Activated CD4-positive, CD25-positive, alpha-beta regulatory T cell (primary cell): ENCODE measurements at places on chromosomes 5 and 9.

DNA sequence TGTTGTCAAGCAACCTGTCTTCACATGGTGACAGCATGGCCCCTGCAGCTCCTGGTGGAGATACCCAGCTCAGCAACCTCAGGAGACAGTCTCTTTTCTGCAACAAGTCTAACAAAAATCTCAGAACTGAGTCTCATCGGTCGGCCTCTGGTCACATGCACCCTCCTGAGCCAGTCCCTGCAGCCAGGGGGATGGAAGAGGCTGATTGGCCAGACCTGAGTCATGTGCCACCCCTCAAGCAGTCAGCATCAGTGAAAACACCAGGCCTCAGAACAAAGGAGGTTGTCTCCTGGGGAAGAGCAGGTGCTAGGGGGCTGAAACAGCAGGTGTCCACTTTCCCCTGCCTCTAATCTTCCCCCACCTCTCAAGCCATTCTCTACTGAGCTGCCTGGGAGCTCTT, 54.4 kb downstream of the SMIM23 start:
- no peak for DNase-seq

DNA sequence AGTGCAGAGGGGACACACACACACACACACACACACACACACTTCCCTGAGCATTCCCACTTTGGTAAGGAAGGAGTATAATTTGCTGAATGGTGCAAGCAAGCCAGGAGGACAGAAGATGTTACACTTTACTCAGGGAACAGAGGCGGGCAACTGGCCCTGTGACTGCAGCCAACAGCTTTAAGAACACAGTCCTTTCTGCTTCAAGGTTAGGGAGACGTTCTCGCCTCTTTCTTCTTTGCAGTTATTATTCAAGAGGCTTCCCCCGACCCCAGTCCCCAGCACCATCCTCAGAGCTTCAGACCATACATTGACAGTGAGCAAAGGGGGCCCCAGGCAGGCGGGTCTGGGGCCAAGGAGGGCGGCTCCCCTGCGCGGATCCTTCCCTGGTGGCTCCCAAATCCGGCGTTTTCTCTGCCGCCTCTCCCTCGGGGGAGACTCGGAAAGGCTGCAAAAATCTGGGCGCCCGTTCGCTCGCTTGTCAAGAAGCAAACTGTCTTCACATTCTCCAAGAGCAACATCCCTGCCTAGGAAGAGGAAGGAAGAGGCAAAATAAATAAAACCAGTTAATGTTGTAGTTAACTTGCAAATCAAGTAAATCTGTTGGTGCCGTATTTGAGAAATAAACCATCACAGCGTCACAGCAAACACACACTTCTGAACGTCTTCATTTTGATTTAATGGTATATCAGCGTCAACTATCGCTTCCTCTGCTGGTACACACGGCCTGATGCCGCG, 3.8 kb upstream of the LHX2 start:
- DNase-seq: no peak

GRCh38 chr9:76292658-76293057, 101.6 kb downstream of the RFK start:
- DNase-seq: no peak

DNA sequence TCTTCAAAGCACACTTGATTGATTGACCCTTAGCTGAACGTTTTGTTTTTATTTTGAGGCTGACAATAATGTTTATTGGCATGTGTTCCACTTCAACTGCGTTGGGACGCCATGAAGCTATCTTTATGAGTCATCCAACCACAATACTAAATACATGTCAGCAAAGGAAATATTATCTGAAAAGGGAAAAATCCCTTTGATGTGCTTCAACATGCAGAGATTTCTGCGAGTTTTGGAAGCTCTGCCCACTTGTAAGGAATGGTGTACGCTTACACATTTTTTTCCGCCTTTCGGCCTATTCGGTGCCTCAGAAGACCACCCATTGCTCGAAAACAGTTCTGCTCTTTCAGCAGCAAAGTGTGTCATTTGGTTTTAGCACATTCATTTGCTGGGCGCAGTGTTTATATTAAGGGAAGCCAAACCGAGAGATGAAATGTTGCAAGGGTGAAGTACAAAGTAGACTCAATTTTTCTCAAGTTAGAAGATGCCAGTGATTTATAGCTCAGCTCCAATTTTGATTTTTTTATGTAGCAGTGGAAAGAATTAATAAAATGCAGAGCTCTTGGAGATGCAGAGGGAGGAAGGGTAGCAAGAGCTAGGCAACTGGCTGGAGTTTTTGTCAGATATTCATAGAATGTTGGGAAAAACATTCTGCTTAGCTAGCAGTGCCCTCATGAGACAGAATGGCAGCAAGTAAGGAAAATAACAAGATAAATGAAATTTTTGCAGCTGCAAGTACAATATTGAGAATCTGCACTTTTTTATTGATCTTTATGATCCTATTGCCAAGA, 68.9 kb downstream of the PRDM6 start:
- DNase-seq: no peak

- no peak for DNase-seq
Observed at GRCh38 chr9:108639696-108640095, 216.1 kb downstream of the ACTL7B start.

GRCh38 chr9:130997925-130998596, 10.9 kb upstream of the LAMC3 start:
- no peak for DNase-seq

- no peak for DNase-seq
Observed at GRCh38 chr9:121660367-121660766, 8.9 kb downstream of the DAB2IP start.

DNA sequence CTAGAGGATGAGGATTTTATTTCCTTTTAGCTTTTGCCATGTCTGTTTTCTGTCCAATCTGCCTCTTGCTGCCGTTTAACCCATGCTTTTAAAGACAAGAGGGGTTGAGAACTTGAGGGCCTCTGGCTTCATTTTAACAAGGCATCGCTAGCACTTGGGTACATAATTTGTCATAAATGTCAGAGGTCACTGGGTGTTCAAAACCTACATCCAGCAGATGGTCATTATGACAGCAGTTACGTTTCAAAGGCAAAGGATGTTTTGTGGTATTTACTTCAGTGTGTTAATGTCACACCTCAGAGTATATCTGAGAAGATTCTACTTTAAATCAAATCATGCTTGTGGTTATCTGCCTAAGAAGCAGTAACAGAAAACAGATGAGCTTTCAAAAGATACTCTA, 918.3 kb downstream of the NR2F1-AS1 start:
- DNase-seq: no peak

DNA sequence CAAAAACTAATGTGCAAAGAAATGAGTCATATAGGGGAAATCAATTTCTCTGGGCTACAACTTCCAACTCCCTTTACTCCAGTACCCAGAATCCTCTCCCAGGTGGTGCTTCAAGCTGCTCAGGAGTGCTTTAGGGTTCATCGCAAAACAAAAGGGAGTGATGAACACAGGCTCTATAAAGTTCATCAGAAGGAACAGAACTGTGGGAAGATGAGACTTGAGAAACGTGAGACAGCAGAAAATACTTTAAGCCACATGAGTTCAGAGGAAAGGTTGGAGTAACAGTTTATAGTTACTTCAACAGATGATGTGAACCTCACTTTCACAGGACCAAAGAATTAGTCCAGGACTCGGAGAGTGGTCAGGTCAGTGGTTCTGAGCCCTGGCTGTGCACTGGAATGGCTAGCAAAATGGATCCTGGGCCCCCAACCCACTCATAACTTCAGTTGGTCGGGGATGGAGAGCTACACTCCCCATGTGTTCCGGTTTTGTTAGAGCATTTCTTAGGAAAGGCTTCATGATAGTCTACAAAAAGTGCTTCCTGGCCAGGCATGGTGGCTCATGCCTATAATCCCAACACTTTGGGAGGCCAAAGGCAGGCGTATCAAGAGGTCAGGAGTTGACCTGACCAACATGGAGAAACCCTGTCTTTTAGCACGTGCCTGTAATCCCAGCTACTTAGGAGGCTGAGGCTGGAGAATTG, 4.3 kb downstream of the RPL12 start:
- DNase-seq: no peak

DNA sequence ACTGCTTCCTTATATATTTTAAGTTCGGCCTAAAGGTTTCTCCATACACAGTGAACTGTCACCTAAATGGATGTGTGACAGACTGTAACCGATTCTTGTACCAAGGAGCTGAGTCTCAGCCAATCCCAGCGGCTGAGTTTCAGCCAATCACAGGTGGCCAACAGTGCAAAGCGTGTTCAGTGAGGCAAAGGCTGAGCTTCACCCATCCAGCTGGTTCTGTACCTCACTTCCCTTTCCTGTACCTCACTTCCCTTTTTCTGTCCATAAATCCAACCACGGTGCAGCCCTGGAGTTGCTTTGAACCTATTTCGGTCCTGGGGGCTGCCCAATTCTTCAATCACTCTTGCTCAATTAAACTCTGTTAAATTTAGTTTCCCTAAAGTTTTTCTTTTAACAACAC, 15.7 kb upstream of the TBC1D9B start:
- DNase-seq: no peak

- no peak for DNase-seq
Observed at GRCh38 chr5:162487528-162488525, 420.3 kb downstream of the GABRG2 start.

GRCh38 chr5:177347699-177348098, 3.8 kb downstream of the LMAN2 start:
- DNase-seq: no peak

- DNase-seq: no peak
Observed at GRCh38 chr9:138064547-138064946, 187.0 kb downstream of the CACNA1B start.

DNA sequence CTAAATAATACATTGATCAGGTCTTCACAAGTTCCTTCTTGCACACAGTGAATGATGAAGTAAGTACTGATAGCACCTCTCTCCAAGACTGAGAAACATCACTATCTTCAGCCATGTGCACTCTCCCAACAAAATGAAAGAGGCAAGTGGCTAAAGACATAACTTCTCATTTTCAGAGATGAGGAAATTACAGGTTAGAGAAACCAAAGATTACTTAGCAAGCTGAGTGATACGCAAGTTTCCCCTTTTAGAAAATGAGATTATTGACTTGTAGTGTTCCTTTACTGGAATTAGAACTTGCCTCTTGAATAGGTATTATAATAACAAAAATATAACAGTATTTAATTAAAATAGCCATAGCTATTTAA, 21.6 kb downstream of the CEMIP2 start:
- DNase-seq: no peak

DNA sequence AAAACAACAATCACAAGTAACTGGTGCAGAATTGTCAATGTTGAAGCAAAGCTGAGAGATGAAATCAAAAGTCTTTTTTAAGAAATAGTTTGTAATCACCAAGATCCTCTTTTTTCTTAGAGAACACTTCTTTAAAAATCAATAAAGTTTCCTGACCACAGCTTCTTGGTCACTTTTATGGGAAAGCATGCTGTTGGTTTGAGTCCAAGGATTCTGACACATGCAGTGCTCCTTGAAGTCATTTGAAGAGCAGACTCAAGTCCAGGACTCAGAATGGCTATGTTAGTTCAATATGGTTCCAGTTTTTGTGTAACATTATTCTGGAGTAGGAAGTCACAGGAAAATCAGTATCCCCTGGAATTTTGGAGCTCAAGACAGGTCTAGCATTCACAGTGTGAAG, 480.6 kb downstream of the NR2F1-AS1 start:
- DNase-seq: no peak

DNA sequence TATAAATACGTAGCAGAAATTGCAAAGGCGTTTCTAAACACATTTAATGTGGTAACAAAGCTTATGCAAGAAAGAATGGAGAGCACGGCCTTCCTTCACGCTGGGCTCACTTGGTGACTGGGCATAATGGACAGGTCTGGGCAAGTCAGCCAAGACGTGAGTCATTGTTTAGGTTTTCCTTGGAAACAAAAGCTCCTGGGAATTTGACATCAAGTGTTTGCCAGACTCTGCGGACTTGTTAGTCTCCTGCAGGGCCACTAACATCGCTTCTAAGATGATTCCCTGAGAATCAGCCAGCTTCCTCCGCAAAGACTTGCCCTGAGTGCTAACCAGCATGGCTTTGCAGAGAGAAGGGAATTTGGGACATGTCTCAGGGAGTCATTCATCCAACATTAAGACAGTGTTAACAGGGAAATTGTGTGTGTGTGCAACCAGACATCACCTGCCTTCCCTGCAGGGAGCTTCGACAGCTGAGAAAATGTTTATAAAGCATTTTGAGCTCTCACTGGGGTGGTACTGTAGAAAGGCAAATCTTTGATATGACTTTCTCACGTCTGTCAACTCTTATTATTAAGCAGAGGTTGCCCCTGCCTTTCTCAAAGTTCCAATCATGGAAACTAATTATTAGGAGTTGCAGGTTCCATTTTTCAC, 182.5 kb downstream of the NTRK2 start:
- no peak for DNase-seq

DNA sequence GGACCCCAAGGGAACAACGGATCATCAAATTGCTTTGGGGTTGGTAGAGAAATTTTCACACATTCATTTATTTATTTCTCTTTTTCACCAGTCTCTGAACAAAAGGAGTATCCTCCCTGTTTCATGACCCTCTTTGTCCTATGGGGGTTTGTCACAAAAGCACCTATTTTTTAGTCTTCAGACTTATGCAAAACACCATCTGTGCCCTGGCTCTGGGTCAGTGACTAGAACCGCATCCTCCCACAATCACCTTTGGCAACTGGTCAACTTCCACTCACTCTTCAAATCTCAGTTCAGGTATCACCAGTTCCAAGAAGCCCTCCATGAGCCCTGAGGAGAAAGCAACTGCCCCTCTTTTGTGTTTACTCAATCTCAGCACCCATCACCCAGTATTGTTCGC, 395.7 kb downstream of the CDK5RAP2 start:
- no peak for DNase-seq
